ENCODE measurements at places on chromosomes 3 and 15.

GRCh38 chr15:63396152-63396928, 14.7 kb upstream of the CA12 start:
- DNase-seq, result no peak
- no peaks in the 10 kb centered on the region for H3K4me1 ChIP-seq
- no peak overlapping the region for H3K27ac ChIP-seq
- no peaks in the 10 kb centered on the region for H3K36me3 ChIP-seq
- no peaks in the 10 kb centered on the region for H3K27me3 ChIP-seq

GRCh38 chr3:41679374-41679773, 282.5 kb downstream of the ULK4 start:
- no peaks in the 10 kb centered on the region for H3K36me3 ChIP-seq
- no peak for DNase-seq
- peaks cover 12% of the 10 kb centered on the region for H3K4me1 ChIP-seq

- peak; percentile 84 for DNase-seq
- H3K27me3 ChIP-seq, result peaks cover 64% of the 10 kb centered on the region
- no peak within 1 kb of the TSS for H3K27ac ChIP-seq
- no peaks in the 10 kb centered on the region for H3K4me1 ChIP-seq
Observed at GRCh38 chr3:8769088-8769822, at the start of gene OXTR. OXTR (minus strand) TSS chr3:8769613; CDS start chr3:8768187, 1,426 bp downstream.

GRCh38 chr3:195906865-195907683, 1.3 kb downstream of the TNK2 start:
- H3K27me3 ChIP-seq, result no peaks in the 10 kb centered on the region
- H3K4me1 ChIP-seq, result peaks cover 22% of the 10 kb centered on the region
- DNase-seq, result no peak
- H3K4me3 ChIP-seq, result peak overlapping the region; percentile 67
- no peaks in the 10 kb centered on the region for H3K36me3 ChIP-seq
- H3K27ac ChIP-seq, result no peak overlapping the region

- DNase-seq, result peak; percentile 38
- H3K27ac ChIP-seq, result no peak overlapping the region
- H3K36me3 ChIP-seq, result no peaks in the 10 kb centered on the region
Observed at GRCh38 chr15:83571820-83572707, 81.9 kb upstream of the ADAMTSL3 start.

- no peak for DNase-seq
- H3K4me3 ChIP-seq, result no peak overlapping the region
- no peaks in the 10 kb centered on the region for H3K36me3 ChIP-seq
- no peaks in the 10 kb centered on the region for H3K4me1 ChIP-seq
- H3K27ac ChIP-seq, result no peak overlapping the region
Observed at GRCh38 chr3:174767406-174767805, 91.7 kb upstream of the NAALADL2 start.

DNA sequence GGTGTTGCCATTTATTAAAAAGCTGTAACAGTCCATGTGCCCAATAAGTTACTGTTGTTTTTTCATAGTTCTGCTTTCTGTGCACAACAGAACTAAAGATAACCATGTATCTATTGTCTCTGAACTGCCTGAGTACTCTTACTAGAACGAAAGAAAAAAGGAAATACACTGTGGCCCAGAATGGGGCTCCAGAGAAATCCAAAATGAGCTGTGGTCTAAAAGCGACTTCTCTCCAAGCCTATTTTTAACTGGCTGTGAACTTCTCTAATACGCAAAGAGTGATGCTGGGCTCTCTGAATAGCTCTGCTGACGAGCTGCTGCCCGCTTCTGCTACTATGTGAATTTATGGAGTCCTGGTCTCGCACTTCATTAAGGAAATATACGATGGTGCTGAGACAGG, 56.2 kb upstream of the LPP start:
- peaks cover 44% of the 10 kb centered on the region for H3K27me3 ChIP-seq
- no peak overlapping the region for H3K27ac ChIP-seq
- no peak for DNase-seq
- H3K4me3 ChIP-seq, result no peak overlapping the region

DNA sequence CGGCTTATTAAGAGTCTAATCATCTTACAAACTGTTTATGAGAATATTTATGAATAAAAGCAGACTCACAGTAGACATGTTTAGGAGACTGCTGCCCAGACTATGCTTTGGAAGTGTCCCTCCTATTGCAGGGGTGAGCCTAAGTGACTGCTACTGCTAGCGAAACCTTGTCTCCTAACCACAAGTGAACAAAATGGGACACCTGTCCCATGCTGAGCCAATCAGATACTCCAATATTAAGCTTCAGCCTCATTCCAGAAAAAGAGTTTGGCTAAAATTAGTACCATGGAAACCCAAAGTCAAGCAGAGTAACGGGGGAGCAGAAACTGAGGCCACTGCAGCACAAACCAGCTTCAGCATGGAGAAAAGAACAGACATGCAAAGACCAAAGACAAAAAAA, 4.6 kb downstream of the DENND6A start:
- peaks cover 3% of the 10 kb centered on the region for H3K4me1 ChIP-seq
- no peak overlapping the region for H3K27ac ChIP-seq
- DNase-seq, result no peak
- H3K36me3 ChIP-seq, result no peaks in the 10 kb centered on the region
- H3K27me3 ChIP-seq, result no peaks in the 10 kb centered on the region
- no peak overlapping the region for H3K4me3 ChIP-seq

GRCh38 chr3:178669022-178669601, 132.9 kb downstream of the KCNMB2 start:
- H3K4me1 ChIP-seq, result peaks cover 48% of the 10 kb centered on the region
- DNase-seq, result peak; percentile 59
- no peaks in the 10 kb centered on the region for H3K27me3 ChIP-seq
- no peak overlapping the region for H3K4me3 ChIP-seq
- no peaks in the 10 kb centered on the region for H3K36me3 ChIP-seq
- H3K27ac ChIP-seq, result peak overlapping the region; percentile 61

- no peak overlapping the region for H3K4me3 ChIP-seq
- peaks cover 37% of the 10 kb centered on the region for H3K27me3 ChIP-seq
- no peaks in the 10 kb centered on the region for H3K36me3 ChIP-seq
- no peak for DNase-seq
- H3K4me1 ChIP-seq, result peaks cover 1% of the 10 kb centered on the region
Observed at GRCh38 chr3:133670525-133670995, 8.8 kb upstream of the TOPBP1 start.

DNA sequence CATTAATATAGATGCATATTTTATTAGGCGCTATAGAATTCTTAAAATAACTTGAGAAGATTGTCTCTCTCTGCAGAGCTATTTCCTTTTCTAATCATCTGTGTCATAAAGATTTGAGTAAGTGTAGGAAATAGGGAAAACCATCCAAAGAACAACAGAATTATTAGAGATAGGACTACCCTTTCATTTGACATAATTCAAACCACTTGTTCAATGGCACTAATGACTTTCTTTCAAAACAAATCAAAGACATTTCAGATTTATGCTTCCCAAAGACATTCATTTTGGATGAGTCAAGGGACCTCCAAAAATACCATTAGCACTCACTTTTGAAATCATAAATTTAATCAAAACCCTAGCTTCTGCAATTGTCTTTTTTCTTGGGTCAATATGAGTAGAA, 29.5 kb downstream of the PRICKLE2 start:
- no peaks in the 10 kb centered on the region for H3K4me1 ChIP-seq
- H3K36me3 ChIP-seq, result peaks cover 6% of the 10 kb centered on the region
- no peaks in the 10 kb centered on the region for H3K27me3 ChIP-seq
- no peak for DNase-seq

DNA sequence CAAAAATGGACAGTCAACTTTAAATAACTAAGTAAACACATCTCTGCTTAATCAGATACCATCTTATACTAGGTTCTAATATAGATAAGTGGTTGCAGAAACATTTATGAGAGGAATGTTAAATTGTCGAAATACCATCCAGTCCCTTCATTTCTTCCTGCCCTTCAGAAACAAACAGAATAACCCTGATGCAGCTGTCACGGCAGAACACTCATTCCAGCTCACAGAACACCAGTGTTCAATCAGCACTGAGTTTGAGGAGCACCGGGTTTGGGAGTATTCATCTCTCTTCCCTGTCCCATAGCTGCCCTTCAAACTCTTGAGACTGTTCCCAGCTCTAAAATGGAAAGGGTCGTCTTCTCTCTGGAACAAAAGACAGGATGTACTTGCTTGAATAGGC, 61.1 kb upstream of the TSEN2 start:
- peaks cover 4% of the 10 kb centered on the region for H3K4me1 ChIP-seq
- DNase-seq, result no peak
- no peaks in the 10 kb centered on the region for H3K36me3 ChIP-seq
- no peak overlapping the region for H3K4me3 ChIP-seq
- H3K27me3 ChIP-seq, result no peaks in the 10 kb centered on the region
- H3K27ac ChIP-seq, result no peak overlapping the region

GRCh38 chr3:169668957-169669741, 5.6 kb upstream of the MECOM start:
- H3K4me1 ChIP-seq, result peaks cover 6% of the 10 kb centered on the region
- peak; percentile 88 for DNase-seq
- H3K27ac ChIP-seq, result no peak overlapping the region
- no peaks in the 10 kb centered on the region for H3K36me3 ChIP-seq

- H3K4me3 ChIP-seq, result no peak overlapping the region
- no peaks in the 10 kb centered on the region for H3K4me1 ChIP-seq
- no peak overlapping the region for H3K27ac ChIP-seq
- no peak for DNase-seq
- H3K27me3 ChIP-seq, result no peaks in the 10 kb centered on the region
- no peaks in the 10 kb centered on the region for H3K36me3 ChIP-seq
Observed at GRCh38 chr3:118809696-118810498, 224.7 kb downstream of the IGSF11 start.

- no peak overlapping the region for H3K4me3 ChIP-seq
- no peaks in the 10 kb centered on the region for H3K4me1 ChIP-seq
- H3K27ac ChIP-seq, result no peak overlapping the region
- no peaks in the 10 kb centered on the region for H3K27me3 ChIP-seq
- no peaks in the 10 kb centered on the region for H3K36me3 ChIP-seq
- no peak for DNase-seq
Observed at GRCh38 chr15:53588773-53589172, 170.7 kb downstream of the WDR72 start.

DNA sequence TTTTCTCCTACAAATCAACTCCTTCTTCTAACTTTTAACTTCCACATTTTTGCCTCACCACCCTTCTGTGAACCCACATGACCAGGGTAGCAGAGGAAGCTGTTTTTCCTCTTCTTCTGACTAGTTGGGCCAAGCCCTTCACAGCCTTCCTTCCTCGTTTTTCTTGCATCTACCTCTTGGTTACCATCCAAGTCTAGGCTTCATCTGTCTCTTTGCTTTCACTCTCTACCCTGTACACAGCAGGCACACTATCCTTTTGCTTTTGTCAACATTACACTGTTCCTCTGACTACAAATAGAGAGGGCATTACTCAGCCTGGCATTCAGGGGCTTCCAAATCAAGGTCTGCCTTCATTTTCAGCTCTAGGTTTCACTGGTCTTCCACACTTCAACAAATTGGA, 22.0 kb downstream of the SLC9A9 start:
- H3K4me3 ChIP-seq, result no peak overlapping the region
- H3K27ac ChIP-seq, result no peak overlapping the region
- H3K4me1 ChIP-seq, result no peaks in the 10 kb centered on the region
- DNase-seq, result no peak
- no peaks in the 10 kb centered on the region for H3K27me3 ChIP-seq
- no peaks in the 10 kb centered on the region for H3K36me3 ChIP-seq

- H3K27ac ChIP-seq, result no peak overlapping the region
- no peak for DNase-seq
- no peak overlapping the region for H3K4me3 ChIP-seq
- H3K36me3 ChIP-seq, result no peaks in the 10 kb centered on the region
- no peaks in the 10 kb centered on the region for H3K27me3 ChIP-seq
Observed at GRCh38 chr15:34297059-34297458, 40.5 kb downstream of the SLC12A6 start.

DNA sequence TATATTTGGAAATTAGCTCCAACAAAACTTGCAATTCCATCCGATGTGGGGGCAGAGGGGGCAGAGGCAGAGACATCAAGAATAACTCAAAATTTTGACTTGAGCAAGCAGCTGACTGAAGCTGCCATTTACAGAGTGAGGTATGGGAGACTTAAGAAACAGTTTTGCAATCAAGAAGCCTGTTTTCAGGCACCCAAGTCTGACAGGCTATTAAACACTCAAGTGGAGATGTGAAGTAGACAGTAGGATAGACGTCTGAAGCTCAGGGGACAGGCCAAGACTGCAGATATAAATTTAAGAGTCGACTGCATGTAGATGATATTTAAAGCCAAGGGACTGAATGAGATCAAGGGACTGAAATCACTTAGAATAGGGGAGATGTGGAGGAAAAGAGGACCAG, 9.9 kb upstream of the SH3BP5 start:
- H3K27me3 ChIP-seq, result no peaks in the 10 kb centered on the region
- H3K4me3 ChIP-seq, result no peak overlapping the region
- no peaks in the 10 kb centered on the region for H3K36me3 ChIP-seq
- DNase-seq, result no peak

DNA sequence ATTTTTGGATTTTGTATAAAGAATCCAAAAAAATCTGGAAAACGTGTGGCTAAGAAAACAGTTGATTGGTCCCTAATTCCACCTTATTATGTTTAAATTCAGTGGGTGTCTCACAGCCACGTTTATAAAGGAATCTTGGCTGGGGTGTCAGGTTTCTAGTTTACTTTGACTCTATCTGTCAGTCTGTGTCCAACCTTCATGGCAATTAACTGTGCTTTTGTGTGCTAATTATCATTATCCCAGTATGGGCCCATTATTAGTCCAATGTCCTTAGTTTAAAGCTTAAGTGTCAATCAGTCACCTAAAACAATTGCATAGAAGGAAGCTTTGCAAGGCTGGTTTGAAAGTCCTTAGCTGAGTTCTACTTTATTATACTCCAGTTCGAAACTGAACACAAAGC, 3.7 kb upstream of the CNTN4 start:
- no peaks in the 10 kb centered on the region for H3K36me3 ChIP-seq
- DNase-seq, result no peak
- no peak overlapping the region for H3K27ac ChIP-seq
- H3K27me3 ChIP-seq, result peaks cover 47% of the 10 kb centered on the region
- no peaks in the 10 kb centered on the region for H3K4me1 ChIP-seq
- no peak overlapping the region for H3K4me3 ChIP-seq

- H3K27me3 ChIP-seq, result no peaks in the 10 kb centered on the region
- DNase-seq, result no peak
- no peaks in the 10 kb centered on the region for H3K4me1 ChIP-seq
- no peak overlapping the region for H3K4me3 ChIP-seq
Observed at GRCh38 chr3:139518926-139519842, 20.4 kb downstream of the RBP1 start.

- no peak overlapping the region for H3K27ac ChIP-seq
- no peaks in the 10 kb centered on the region for H3K36me3 ChIP-seq
- no peak overlapping the region for H3K4me3 ChIP-seq
- H3K4me1 ChIP-seq, result no peaks in the 10 kb centered on the region
- H3K27me3 ChIP-seq, result peaks cover 4% of the 10 kb centered on the region
- no peak for DNase-seq
Observed at GRCh38 chr3:97970956-97971620, 1.1 kb downstream of the RIOX2 start.

- H3K36me3 ChIP-seq, result no peaks in the 10 kb centered on the region
- peaks cover 69% of the 10 kb centered on the region for H3K27me3 ChIP-seq
- H3K4me1 ChIP-seq, result no peaks in the 10 kb centered on the region
- no peak overlapping the region for H3K4me3 ChIP-seq
- no peak overlapping the region for H3K27ac ChIP-seq
- DNase-seq, result no peak
Observed at GRCh38 chr15:90336705-90337141, 15.4 kb upstream of the ZNF774 start.
